Skin of body (tissue), 3 donors: ENCODE measurements at places on chromosomes 7 and 10. TPM values are rescaled to one million over a fixed set of nuclear protein-coding genes. Genes with fewer than 3 reads are reported as not detected.

NUTM2D gene
- total RNA-seq = 2.8 TPM

OR13A1 gene
- total RNA-seq = 0.10 TPM

BPGM gene
- 101 TPM for total RNA-seq

NUTM2E gene
- 0.20 TPM for total RNA-seq

SYCE1 gene
- not detected for total RNA-seq

GRCh38 chr10:52746169-52746568, 26.4 kb downstream of the MBL2 start:
- DNase-seq = no peak

DNA sequence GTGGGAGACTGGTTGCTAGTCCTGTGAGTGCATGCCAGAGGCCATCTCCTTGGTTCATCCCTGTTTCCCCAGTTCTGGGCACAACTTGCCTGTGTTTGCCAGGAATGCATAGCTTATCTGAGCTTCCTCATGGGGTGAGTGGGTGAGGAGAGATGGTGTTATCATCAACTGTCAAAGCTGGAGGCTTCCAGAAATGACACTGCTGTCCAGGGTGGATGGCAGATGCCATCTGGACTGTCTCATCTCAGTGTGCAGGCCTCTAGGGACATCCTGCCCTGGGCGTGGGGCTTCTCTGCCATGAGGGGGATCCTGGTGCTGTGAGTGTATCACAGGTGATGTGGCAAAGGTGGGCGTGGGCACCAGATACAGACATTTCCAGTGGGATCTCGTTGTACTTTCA, 328.6 kb downstream of the DPP6 start:
- no peak for DNase-seq

GRCh38 chr7:111834367-111834766, 272.1 kb upstream of the IMMP2L start:
- no peak for DNase-seq

DNA sequence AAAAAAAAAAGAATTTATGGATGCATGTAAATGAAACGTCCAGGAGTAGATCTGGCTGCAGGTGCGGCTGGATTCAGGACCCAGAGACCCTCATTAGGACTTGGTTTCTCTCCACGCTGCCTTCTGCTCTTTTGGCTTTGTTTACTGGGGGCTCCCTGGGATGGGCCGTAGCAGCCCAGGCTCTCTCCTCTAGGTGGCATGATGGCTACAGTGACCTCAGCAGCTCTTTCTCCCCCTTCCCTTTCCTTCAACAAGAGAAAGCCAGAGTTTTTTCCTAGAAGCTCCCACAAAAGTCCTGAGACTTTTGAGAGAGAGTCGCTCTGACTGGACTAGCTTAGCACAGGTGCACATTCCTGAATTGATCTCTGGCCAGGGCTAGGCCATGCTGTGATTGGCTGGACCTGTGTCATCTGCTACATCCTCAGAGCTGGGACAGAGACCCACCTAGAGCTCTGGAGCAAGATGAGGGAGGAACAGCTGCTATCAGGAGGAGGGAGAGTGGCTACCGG, 67.8 kb upstream of the PDCD4 start:
- DNase-seq = peak; percentile 55

DNA sequence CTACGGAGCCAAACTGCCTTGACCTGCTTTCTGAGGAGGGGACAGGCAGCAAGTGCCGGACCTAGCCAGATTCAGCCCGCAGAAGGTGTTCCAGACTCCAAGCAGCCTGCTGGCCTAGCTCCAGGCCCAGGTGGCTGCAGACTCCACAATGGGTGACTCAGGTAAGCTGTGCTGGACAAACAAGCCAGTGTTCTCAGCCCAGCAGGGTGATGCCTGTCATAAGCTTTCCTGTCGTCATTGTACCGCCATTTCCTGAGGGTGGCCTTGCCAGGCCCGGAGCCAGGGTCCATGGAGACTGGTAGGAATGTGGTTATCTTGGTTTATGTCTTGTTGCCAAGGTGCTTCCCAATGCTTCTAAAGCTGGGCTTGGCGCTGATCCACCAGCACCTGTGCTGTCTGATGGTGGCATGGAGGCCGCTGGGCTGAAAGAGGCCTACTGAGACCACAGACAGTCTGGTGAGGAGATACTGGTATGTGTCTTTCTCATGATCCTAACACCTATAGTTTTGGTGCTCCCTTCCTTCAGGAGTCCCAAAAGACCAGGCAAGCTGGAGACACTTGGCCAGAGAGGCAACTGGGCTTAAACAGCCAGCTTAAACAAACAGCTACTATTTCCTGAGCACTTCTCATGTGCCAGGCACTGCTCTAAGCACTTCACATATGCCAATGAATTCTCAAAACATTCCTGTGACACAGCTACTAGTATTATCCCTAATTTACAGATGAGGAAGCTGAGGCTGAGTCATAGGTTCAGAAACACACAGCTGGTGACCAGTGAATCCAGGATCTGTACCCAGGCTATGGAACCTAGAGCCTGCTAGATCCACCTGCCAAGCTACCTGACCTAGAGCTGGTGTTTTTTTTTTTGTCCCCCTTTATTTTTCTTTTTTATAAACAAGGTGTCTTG, 42.0 kb downstream of the ZC3HC1 start:
- DNase-seq = no peak

- DNase-seq = no peak
Measured at GRCh38 chr10:53023411-53023810, 250.8 kb upstream of the MBL2 start.

DNA sequence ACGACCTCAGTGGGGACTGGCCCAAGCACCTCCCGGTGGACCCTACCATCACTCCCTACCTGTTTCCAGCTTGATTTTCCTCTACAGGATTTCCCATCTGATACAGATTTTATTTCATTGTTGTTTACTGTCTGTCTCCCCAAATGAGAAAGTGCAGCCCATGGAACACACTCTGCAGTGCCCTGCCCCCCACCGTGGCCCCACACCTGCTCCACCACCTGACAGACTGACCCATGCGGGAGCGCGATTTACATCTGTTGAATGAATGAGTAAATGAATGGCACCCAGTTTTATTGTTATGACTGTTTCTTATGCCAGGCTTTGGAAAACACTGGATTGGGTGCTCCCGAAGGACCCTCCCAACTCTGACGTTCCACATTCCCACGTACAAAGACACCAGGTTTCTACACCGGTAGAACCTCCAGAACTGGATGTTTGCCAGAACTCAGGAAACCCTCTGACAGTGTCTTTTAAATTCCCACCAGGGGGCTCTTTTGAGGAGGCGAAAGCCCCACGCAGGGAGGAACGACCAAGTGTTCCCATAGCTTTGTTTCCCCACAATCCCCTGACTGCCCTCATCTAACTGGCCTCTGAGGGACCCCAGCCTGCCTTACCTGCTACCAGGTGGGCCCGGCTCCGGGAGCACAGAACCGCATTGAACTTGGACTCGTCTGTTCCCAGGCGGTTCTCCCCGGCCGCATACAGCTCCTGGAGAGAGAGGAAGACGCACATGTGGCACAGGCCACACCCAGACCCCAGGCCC, 29.0 kb downstream of the PLAC9 start:
- DNase-seq = no peak

GRCh38 chr7:117010375-117011133, 57.3 kb downstream of the ST7 start:
- DNase-seq = no peak

DNA sequence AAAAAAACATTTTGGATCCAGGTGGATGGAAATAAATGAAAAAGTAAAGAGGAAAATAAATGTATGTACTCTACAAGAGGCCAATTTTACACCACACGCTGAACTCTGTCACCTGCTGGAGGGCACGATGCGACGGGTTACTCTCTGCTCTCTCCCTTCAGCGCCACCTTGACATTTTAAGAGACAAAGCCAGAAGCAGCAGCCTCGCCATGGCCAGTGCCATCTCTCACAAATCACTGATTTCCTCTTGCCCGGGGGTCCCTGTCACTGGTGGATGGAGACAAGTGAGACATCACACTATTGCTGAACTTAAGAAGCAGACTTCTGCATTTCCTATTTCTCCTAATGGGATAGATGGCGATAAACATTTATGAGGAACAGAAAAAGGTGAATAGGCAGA, 190.0 kb downstream of the ZMYND11 start:
- DNase-seq = no peak

DNA sequence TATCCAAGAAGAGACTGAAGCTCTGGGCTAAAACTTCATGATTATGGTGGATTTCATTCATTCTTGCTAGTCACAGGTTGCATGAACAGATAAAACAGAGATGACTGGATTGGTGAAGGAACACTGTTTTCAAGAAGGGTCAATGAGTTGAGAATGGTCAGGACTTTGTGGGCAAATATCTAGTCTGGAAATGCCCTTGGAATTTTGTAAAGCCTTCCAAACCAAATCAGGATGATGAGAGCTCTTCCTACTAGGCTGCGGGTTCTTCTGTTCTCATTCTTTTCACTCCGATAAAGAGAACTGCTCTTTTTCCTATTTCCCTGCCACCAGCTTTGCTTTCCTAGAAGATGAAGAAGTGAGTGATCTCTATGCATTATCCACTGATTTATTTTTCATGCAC, 171.4 kb downstream of the ARID5B start:
- DNase-seq = no peak

DNA sequence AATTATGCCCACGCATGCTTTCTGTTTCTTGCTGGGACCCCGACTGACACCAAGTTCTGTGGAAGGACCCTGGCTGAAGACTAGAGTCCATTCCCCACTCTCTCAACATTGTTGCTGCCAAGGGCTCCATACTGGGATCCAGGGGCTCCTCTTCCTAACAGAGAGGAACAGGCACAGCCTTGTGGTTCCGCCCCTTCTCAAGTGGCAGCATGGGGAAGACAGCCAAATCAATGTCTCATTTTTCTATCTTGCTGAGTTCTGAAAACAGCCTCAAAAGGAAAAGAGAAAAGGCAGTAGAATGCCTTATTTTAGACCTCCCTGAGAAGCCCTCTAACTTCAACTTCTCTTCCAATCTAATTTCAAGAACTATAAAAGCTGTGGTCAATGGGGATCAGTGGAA, 23.7 kb upstream of the LAMB1 start:
- no peak for DNase-seq
